ENCODE measurements at places on chromosomes 1 and 21.

DNA sequence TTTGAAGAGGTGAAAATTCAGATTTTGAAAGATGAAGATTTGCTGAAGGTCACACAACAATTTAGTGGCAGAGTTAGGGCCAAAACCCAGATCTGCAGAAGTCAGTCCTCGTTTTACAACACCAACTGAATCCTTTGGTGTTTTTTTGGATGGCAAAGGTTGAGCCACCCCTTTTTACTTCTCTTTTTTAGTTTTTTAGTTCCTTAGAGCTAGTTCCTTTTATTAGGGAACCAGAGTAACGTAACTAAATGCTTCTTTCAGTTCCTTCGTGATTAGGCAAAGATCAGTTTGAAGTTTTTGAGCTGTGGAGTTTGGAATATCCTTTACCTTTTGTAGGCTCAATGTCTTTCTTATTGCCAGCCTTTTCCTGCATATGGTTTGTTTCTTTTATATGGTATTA is 67.9 kb upstream of the ARID1A start:
- no peak for DNase-seq

DNA sequence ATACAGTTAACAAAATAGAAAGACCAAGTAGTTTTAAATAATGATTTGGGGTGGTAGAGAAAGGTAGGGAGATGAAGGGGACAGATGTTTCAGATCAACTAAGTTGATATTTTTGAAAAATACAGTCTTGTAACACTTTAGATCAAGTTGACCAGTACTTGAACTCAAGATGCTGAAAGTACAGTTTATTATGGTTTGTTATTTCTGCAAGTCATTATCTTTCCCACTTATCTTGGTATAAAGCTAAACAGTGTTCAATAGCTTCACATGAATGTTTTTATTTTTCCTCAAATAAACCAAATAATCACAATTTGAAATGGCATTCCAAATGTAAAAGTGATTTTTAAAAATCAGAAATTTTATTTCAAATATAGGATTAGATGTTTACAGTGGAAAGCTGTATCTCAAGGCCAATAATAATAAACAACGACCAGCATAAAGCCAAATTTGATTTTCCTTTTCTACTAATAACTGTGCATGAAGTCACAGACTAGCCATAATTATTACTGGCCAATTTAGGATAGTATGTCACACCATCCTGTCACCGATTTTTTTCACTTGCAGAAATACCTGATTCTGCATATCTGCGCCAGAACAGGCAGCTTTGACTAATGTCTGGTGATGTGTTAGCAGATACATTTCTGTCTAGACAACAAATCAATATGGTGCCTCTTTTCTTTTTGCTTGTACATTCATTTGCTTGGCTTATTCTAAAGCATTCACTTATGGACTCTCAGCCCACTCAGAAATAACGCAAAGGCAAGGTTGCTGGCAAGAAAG is 320.2 kb downstream of the TM2D1 start:
- no peak for DNase-seq

DNA sequence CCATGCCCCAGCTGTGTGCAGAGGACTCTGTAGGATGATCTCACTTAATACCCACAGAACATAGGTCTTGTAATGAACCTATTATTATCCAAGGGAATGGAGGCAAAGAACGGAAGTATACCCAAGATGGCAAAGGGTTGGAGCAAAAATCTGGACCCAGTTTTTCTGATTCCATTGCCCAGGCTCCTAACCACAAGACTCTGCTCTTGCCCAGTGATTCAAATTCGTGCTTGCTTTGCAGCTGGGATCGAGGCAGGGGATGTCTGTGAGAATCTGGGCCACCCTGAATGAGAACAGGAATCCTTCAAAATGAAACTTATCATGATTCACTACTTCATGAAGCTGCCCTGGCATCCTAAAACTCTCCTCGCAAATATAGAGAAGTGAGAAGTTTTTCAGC is 97.5 kb upstream of the KCNJ6 start:
- no peak for DNase-seq

GRCh38 chr1:89935235-89935634 is 59.7 kb upstream of the ZNF326 start:
- no peak for DNase-seq

DNA sequence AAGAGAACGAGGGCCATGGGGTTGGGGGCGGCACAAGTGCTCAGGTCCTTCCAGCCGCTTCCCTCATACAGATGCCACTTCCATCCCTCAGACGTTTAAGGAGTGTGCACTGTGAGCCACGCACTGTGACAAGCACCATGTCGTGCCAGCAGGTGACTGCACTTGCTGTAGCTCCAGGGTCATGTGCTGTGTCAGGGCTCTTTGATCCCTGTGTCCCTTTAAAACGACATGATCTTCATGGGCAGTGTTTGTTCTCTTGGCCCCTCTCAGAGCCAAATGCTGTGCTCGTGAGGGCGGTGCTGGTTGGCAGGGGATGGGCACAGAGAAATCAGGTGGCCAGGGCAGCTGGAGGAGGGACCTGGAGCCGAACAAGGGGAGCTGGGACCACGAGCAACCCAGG is 19.9 kb downstream of the IL10RB start:
- DNase-seq: no peak

DNA sequence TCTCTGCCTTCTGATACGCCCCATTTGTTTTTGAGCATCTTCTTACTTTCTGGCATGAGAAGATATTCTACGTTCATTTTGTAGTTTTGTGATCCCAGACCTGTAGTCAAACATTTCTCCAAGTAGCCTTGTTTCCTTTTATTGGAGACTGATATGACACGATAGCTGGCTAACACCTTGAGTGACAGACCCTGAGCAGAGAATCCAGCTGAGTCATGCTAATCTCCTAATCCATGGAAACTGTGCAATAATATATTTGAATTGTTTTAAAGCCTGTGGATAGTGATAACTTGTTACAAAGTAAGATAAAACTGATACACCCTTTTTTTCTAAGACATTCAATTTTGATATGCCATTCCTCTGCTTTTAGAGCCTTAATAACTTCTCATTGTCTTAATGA is 1.2 kb upstream of the IFI44L start:
- DNase-seq: no peak

DNA sequence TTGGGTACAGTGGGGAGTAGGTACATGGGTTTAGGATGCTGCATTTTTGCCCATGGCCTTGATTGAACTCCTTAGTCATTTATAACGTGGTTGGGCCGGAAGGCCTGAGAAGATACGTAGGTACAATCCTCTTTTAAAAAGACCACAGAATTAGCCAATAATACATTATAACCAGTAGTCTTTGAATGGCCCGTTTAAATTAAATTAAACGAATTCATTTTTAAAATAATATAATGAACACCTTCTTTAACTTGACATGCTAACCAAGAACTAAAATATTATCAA is 20.1 kb upstream of the ADAR start:
- DNase-seq: no peak

Data from C1 segment of cervical spinal cord (tissue), 14 donors.